ENCODE measurements at places on chromosomes 5 and 9. TPM values are rescaled to one million over a fixed set of nuclear protein-coding genes. Genes with fewer than 3 reads are reported as not detected.

- no peak for DNase-seq
These were observed 731.5 kb downstream of the TLE1 start for GRCh38 chr9:80957801-80958200.

DNA sequence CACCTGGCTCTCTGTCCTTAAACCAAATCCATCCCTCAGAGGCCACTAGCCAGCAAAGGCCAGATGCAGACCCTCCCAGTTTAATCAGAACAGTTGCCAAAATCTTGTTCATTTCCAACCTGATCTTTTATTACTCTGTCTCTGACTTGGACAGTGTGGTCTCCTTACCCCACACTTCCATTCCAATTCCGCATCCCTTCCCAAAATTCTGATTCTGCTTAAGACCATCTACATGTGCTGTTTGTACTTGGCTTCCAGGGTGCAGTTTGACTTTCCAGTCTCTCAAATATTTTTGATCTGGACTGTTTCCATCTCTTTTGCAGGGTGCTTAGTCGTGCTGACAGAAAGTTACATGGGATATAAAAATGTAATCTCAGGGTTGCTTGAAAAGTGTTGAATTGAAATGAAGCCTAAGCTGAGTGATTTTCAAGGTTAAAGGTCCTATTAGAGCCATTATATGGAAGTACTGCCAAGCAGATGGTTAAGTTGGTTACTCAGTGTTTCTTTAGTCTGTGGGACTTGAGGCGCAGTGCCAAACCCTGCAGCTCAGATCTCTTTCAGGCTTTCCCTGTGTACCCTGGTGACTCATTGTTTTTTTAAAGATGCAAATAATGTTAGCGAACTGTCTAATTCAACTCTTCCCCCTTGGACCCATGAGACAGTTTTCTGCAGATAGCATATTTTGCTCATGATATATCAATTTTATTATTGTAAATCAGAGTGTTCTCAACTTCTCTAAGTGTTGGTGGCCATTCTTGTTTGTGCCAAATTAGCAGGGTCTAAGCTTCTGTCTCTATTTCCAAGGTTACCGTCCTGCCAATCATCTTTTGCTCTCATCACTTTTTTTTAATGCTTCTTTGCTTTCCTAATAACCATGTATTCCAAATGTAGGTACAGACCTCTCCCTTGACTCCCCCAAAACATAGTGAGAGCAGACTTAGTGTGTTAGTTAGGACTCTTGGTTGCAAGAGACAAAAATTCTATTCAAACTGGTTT, 18.2 kb upstream of the DCP2 start:
- DNase-seq, result peak; percentile 43

Gene TMEM8B
- total RNA-seq, result 7.3 TPM

Gene WDR5
- 15.1 TPM for total RNA-seq

DNA sequence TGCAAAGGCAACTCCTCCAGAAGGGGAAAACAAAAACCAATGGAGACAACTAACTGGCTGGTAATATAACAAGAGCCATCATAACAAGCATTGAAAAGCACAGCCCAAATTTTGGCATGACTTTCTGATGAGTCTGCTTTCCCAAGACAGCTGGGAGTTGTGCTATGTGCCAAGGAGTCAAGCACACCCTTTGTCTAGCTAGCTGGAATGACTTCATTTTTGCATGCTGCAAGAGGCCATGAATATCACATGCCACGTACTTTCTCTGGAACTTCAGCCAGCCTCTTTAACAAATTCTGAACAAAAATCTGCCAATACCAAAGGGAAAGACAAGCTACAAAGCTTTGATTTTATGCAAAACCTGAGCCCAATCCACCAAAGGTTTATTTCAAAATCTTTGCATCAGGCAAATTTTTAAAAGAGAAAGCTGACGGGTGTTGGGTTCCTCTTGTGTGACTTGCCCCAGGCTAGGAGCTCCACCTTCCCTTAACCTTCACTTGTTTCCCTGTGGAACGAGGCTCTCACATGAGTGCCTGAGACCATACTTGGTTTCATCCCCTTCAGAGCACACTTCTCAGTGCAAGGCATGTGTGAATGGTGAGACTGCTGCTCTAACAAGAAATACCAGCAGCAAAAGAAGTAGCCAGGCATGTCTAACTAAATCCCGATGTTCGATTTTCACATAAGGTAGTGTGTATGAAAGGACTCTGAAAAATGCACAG, 47.3 kb downstream of the S1PR3 start:
- DNase-seq, result peak; percentile 21

GRCh38 chr5:59648038-59648831, 245.3 kb downstream of the PDE4D start:
- no peak for DNase-seq

GRCh38 chr9:110821064-110821463, 152.5 kb downstream of the MUSK start:
- DNase-seq, result no peak

DNA sequence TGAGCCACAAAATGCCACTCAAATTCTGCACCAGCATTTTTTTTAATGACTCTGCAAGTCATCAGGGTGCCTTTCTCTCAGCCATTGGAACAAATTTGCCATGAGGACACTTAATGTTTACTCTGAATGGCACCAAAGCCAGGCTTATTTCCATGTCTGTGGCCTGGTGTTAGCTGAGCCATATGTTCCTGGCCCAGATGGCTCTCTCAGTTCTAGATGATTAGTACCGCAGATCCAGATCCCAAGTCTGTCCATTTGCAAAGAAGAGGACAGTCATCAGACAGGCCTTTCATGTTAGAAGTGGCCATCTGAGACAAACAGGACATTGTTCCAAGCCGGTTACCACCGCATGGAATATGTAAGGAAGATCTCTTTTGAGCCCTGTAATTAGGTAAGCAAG, 70.3 kb downstream of the INSYN2B start:
- DNase-seq, result no peak

Gene ZNF366
- 1.7 TPM for total RNA-seq

GRCh38 chr9:95080961-95081647, 236.4 kb downstream of the FANCC start:
- no peak for DNase-seq

Gene ENTREP1
- total RNA-seq, result 24.2 TPM

DNA sequence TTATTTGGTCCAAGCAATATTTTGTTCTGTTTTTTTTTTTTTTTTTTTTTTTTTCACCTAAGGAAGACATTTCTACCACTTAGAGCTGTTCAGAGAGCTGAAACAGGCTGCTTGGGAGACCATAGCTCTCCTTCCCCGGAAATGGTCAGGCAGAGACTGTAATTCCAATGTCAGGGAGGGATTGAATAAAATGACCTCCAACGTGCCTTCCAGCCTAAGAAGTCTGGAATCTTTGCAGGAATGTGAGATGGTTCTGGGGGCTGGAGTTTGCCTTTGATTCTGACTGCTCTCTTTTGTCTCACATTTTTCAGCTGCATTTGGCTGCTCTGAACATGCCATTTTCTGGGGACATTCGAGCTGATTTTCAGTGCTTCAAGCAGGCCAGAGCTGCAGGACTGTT, 38.3 kb upstream of the TGFBR1 start:
- no peak for DNase-seq

GRCh38 chr5:22079566-22079965, 773.6 kb downstream of the CDH12 start:
- no peak for DNase-seq

- DNase-seq, result no peak
These were observed 160.3 kb downstream of the TLR4 start for GRCh38 chr9:117864385-117865057.

- DNase-seq, result no peak
These were observed 1989.3 kb upstream of the WWC1 start for GRCh38 chr5:166302166-166302565.

Gene CATSPER3
- total RNA-seq, result 0.33 TPM

DNA sequence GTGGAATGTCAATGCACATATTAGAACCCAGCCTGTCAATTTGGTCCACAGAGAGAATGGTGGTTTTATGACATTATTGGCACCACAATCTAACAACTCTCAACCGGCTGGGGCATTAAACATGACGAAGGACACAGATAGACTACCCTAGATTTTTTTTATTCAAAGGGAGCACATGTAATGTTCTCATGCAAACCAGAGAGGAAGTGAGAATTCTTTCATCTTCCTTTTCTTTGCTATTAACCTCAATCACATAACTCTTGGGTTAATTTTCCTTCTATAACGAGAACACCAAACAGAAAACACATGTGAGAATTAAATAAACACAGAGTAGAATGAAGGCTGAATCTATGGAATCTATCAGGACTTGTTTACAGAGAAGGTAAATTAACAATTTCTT, 94.9 kb upstream of the TNC start:
- DNase-seq, result no peak

Data from spinal cord (tissue), 10 donors.